GM23248 (cell line): ENCODE measurements at places on chromosomes 16 and 17. TPM values are rescaled to one million over a fixed set of nuclear protein-coding genes. Genes with fewer than 3 reads are reported as not detected.

DNA sequence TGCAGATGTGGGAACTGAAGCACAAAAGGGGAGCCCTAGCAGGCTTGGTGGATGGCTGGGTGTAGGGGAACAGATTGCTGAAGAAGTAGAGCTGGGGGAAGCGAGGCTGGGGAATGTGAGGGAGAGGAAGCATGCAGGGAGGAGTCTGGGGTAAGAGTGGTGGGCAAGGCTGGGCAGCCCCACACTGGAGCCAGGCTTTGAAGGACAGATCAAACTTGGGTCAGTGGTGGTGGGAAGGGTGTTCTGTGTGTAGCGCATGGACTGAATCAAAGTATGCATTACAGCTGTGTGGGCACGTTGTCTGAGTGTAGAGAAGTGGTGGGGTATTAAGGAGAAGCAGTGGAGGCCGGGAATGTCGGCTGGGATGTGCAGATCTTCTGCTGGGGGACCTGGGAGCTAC is 116.0 kb downstream of the CYLD start:
- no peaks in the 10 kb centered on the region for H3K36me3 ChIP-seq
- no peak for DNase-seq
- H3K4me1 ChIP-seq = peaks cover 6% of the 10 kb centered on the region
- no peaks in the 10 kb centered on the region for H3K27me3 ChIP-seq
- H3K4me3 ChIP-seq = no peak overlapping the region
- no peak overlapping the region for H3K27ac ChIP-seq

DNA sequence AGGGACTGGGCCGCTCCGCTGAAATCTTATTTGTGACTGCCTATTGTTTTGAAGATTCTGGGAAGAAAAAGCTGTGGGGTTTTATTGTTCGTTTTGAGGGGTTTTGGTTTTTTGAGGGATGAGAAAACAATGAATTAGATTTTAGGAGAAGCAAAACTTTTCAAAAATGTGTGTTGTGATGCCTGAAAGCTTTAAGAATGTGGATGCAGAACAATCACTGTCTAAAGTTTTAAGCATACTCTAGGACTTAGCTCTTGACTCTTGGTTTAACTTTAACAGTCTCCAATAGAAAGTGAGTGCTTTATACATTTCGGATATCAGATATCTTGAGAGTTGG is 899 bp downstream of the CFAP52 start:
- H3K36me3 ChIP-seq = no peaks in the 10 kb centered on the region
- H3K4me1 ChIP-seq = no peaks in the 10 kb centered on the region; the same call in 1 of the 2 replicates
- H3K4me3 ChIP-seq = no peak overlapping the region
- no peak for DNase-seq
- H3K27ac ChIP-seq = no peak overlapping the region

GRCh38 chr17:11492511-11492910 is 105.8 kb upstream of the DNAH9 start:
- H3K27me3 ChIP-seq = no peaks in the 10 kb centered on the region
- H3K27ac ChIP-seq = no peak overlapping the region
- H3K4me1 ChIP-seq = no peaks in the 10 kb centered on the region
- no peak for DNase-seq

GRCh38 chr16:54326266-54326662 is 39.7 kb upstream of the IRX3 start:
- DNase-seq = peak; percentile 70
- H3K4me1 ChIP-seq = peaks cover 9% of the 10 kb centered on the region
- H3K27me3 ChIP-seq = no peaks in the 10 kb centered on the region
- H3K4me3 ChIP-seq = no peak overlapping the region
- H3K27ac ChIP-seq = no peak overlapping the region

- no peak overlapping the region for H3K27ac ChIP-seq
- no peak for DNase-seq
- no peaks in the 10 kb centered on the region for H3K4me1 ChIP-seq
- H3K4me3 ChIP-seq = no peak overlapping the region
- H3K27me3 ChIP-seq = peaks cover 4% of the 10 kb centered on the region; the same call in 1 of the 2 replicates
Measured at GRCh38 chr16:51953286-51953985, 593.5 kb downstream of the TOX3 start.

GRCh38 chr16:66953462-66954096 is 7.5 kb upstream of the CES3 start:
- no peak for DNase-seq
- H3K27ac ChIP-seq = no peak overlapping the region
- H3K36me3 ChIP-seq = no peaks in the 10 kb centered on the region
- no peaks in the 10 kb centered on the region for H3K4me1 ChIP-seq
- H3K4me3 ChIP-seq = no peak overlapping the region

GRCh38 chr16:85202631-85203461 is 90.6 kb upstream of the CIBAR2 start:
- no peak overlapping the region for H3K4me3 ChIP-seq
- no peaks in the 10 kb centered on the region for H3K27me3 ChIP-seq
- peak; percentile 88 for DNase-seq
- H3K36me3 ChIP-seq = no peaks in the 10 kb centered on the region
- H3K27ac ChIP-seq = peak overlapping the region; percentile 91

GRCh38 chr17:74028354-74029116 is 174.9 kb upstream of the RPL38 start:
- no peak overlapping the region for H3K4me3 ChIP-seq
- H3K27me3 ChIP-seq = no peaks in the 10 kb centered on the region; the same call in 1 of the 2 replicates
- H3K27ac ChIP-seq = no peak overlapping the region
- H3K36me3 ChIP-seq = no peaks in the 10 kb centered on the region

DNA sequence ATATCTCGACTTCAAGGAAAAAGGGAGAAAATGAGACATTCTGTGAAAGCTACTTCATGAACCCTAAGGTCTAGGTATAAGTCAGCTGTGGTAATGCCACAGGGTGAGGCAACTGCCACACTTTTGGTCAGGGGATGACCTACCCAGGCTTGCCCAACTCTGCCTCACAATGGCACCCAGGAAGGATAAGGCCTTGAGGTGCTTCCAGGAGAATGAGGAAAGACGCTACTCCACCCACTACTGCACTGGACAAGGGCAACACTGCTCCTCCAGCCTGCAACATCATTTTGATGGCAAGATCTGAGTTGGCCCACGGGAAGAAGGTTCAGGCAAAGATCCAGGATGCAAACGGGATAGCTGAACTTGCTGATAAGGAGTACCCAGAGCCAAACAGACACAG is 22.0 kb upstream of the GFOD2 start:
- H3K27ac ChIP-seq = no peak overlapping the region
- H3K27me3 ChIP-seq = no peaks in the 10 kb centered on the region
- H3K4me3 ChIP-seq = no peak overlapping the region
- no peak for DNase-seq
- no peaks in the 10 kb centered on the region for H3K4me1 ChIP-seq
- no peaks in the 10 kb centered on the region for H3K36me3 ChIP-seq

- no peaks in the 10 kb centered on the region for H3K27me3 ChIP-seq
- H3K36me3 ChIP-seq = no peaks in the 10 kb centered on the region
Measured at GRCh38 chr16:87945351-87946042, 5.7 kb upstream of the BANP start.

- DNase-seq = no peak
- peak overlapping the region; percentile 88 for H3K4me3 ChIP-seq
- H3K27ac ChIP-seq = peak overlapping the region; percentile 97
- no peaks in the 10 kb centered on the region for H3K4me1 ChIP-seq
- no peaks in the 10 kb centered on the region for H3K27me3 ChIP-seq
- no peaks in the 10 kb centered on the region for H3K36me3 ChIP-seq
Measured at GRCh38 chr17:28598389-28598788, 436 bp downstream of the SPAG5 start.

- no peak for DNase-seq
- no peaks in the 10 kb centered on the region for H3K27me3 ChIP-seq
- peaks cover 9% of the 10 kb centered on the region for H3K4me1 ChIP-seq
- no peak overlapping the region for H3K27ac ChIP-seq
Measured at GRCh38 chr16:3121851-3122467, 9.6 kb downstream of the ZNF205 start.

GRCh38 chr17:83101805-83102480 is 22.5 kb downstream of the METRNL start:
- peaks cover 57% of the 10 kb centered on the region for H3K4me1 ChIP-seq
- peak overlapping the region; percentile 83 for H3K27ac ChIP-seq

DNA sequence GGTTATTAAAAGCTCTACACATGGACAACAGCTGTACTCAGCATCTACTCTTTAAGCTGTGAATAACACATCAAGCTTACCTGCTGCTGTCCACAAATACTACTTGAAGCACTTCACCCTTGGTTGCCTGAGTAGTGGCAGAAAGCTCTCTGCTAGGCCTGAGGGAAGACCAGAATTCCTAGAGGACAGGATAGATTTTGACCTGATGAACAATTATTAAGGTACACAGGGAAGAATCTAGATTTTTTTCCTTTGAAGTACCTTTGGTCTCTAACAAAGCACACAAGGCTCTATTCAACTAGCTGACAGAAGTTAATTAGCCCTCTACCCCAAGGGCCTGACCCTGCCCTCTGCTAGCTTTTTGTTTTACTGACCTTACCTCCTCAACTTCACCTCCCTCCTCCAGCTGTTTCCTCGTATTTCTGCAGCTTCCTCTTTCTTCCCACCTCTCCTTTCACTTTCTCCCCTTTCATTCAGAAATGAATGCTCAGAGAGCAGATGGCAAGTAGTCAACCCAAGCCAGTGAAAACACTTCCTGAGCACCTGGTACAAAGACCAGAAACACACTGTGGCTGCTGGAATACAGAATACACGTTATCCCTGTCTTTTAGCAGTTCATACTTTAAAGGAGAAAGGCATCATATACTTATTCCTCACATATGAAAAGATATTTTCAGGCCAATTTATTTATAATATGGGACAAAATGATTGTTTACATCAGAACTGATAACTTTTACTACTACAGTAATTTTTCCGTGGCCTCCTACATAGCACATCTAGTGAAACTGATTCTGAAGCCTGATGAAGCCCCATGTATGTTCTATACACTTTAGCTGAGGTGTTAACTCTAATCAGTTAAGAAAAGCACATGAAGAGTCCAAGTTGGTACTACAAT is 5.7 kb upstream of the VEZF1 start:
- peaks cover 24% of the 10 kb centered on the region for H3K36me3 ChIP-seq
- no peak for DNase-seq
- H3K27ac ChIP-seq = no peak overlapping the region
- H3K4me3 ChIP-seq = no peak overlapping the region
- no peaks in the 10 kb centered on the region for H3K27me3 ChIP-seq

DNA sequence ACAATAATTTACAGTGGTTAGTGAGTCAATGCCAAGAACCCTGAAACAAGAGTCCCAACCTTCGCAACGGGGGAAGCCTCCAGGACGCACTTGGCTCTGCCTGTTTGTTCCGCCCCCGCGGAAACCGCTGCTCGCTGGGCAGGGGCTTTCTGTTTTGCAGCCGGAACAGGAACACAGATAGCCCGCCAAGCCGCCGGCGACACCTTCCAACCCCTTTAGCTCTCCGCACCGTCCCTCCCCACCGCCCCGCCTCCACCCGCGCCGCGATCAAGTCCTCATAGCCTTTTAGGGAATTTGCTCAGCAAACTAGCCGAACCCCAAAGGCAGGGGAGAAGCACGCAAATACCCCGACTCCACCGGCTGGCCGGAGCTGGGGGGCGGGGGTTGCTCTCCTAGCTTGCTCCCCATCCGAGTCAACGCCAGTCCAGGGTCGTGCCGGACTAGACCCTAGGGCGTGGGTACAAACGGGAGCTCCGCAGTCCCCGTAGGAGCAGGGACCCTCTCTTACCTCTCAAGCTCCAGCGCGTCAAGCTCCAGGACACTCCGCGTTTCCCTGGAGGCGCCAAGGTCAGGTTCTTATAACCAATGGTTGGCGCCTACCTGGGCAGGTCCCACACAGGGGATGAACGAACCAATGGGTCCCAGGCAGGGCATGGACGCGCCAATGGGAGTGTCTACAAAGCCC is at the start of gene SLFN13:
SLFN13 (minus strand) TSS at position 553 of the 685 bp plus-strand sequence. CDS start 3,086 bp downstream, outside the sequence.
- peaks cover 42% of the 10 kb centered on the region for H3K27me3 ChIP-seq
- H3K27ac ChIP-seq = no peak within 1 kb of the TSS
- no peaks in the 10 kb centered on the region for H3K36me3 ChIP-seq
- H3K4me1 ChIP-seq = no peaks in the 10 kb centered on the region

GRCh38 chr16:87052506-87052905 is 264.7 kb downstream of the C16orf95 start:
- H3K4me1 ChIP-seq = no peaks in the 10 kb centered on the region
- H3K36me3 ChIP-seq = no peaks in the 10 kb centered on the region
- no peak overlapping the region for H3K27ac ChIP-seq
- no peak overlapping the region for H3K4me3 ChIP-seq
- peaks cover 54% of the 10 kb centered on the region for H3K27me3 ChIP-seq

- DNase-seq = no peak
- H3K4me3 ChIP-seq = no peak overlapping the region
- H3K27me3 ChIP-seq = no peaks in the 10 kb centered on the region
- H3K4me1 ChIP-seq = no peaks in the 10 kb centered on the region
- H3K27ac ChIP-seq = no peak overlapping the region
- H3K36me3 ChIP-seq = no peaks in the 10 kb centered on the region
Measured at GRCh38 chr17:56489980-56490379, 103.5 kb upstream of the NOG start.

GRCh38 chr17:80097844-80098691 is 3.3 kb upstream of the GAA start:
- H3K36me3 ChIP-seq = no peaks in the 10 kb centered on the region
- H3K4me3 ChIP-seq = no peak overlapping the region
- H3K4me1 ChIP-seq = peaks cover 5% of the 10 kb centered on the region
- no peak overlapping the region for H3K27ac ChIP-seq
- no peaks in the 10 kb centered on the region for H3K27me3 ChIP-seq
- DNase-seq = no peak

DNA sequence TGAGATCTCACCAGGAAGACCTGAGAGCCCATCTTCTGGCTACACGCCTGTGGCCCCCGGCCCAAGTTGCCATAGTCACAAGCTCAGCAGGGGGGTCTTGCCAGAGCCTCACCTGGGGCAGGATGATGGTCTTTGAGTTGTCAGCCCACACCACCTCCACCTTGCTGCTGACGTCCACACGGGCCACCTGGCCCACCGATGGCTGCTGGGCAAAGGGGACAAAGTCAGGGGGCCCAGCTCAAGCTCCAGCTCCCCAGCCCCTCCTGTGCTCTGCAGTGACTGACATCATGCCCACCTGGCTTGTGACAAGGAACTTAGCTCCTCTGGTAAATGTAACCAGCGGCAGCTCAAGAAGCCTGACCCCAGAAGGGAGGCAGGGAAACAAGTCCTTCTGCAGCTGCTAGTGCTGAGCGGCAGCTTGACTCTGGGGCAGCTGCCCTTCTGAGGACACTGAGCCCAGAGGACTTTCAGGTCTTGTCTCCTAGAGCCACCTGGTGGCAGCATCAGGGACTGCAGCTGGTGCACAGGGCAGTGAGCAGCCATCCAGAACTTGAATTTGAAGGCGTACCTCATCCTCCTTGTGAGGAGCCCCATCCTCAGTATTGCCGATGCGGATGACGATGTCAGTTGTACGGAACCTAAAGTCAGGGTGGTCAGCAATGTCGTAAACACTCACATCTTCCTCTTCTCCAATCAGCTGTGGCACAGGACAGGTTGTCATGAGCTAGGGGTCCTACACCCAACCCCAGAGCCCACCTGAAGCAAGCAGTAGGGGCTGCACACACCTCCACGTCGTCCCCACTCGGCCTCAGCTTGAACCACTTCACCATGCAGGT is 13.5 kb downstream of the SPHK1 start:
- H3K27ac ChIP-seq = no peak overlapping the region
- peaks cover 6% of the 10 kb centered on the region; the same call in 1 of the 2 replicates for H3K36me3 ChIP-seq
- DNase-seq = peak; percentile 87
- H3K27me3 ChIP-seq = no peaks in the 10 kb centered on the region

YPEL3 gene
- 62.6 and 100.0 TPM in 2 replicates for total RNA-seq

G6PC1 gene
- total RNA-seq = not detected in 2 replicates

C16orf92 gene
- not detected in 2 replicates for total RNA-seq

ABCA6 gene
- total RNA-seq = 5.3 and 6.4 TPM in 2 replicates

PDPK1 gene
- total RNA-seq = 16.8 and 21.6 TPM in 2 replicates

ABCA8 gene
- total RNA-seq = 8.0 and 14.4 TPM in 2 replicates

NPB gene
- 2.4 TPM in 2 replicates for total RNA-seq

HP gene
- not detected in 2 replicates for total RNA-seq

GPR179 gene
- total RNA-seq = not detected in 2 replicates

GPR139 gene
- not detected in 2 replicates for total RNA-seq
